ENCODE measurements at places on chromosomes 1 and 21. TPM values are rescaled to one million over a fixed set of nuclear protein-coding genes. Genes with fewer than 3 reads are reported as not detected.
A peak's percentile ranks its signal among the peaks of the same experiment; 100 is the strongest.

EPHA8 gene
- 0.94 TPM for total RNA-seq

- no peak for DNase-seq
Measured at GRCh38 chr1:183284086-183284485, 98.0 kb downstream of the LAMC2 start.

DNA sequence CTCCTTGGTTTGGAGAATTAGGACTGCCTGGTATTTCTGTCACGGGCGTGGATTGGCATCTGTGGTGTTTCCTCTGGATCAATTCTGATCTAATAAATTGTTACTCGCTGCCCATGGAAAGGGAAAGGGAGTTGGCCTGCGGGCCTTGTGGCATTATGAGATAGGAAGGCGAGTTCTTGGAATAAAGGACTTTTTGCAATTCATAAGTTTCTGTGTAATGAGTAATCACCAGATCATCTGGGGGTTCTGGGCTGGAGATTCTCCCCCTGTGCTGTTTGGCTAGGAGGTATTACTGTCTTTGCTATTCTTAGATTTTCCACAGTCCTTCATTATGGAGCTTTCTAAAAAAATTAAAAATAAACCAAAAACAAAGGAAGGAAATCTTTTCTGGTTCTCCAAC lies 315.9 kb downstream of the CAMTA1 start:
- no peak for DNase-seq

GRCh38 chr1:55632906-55633305 lies 417.7 kb upstream of the USP24 start:
- DNase-seq: no peak

DNA sequence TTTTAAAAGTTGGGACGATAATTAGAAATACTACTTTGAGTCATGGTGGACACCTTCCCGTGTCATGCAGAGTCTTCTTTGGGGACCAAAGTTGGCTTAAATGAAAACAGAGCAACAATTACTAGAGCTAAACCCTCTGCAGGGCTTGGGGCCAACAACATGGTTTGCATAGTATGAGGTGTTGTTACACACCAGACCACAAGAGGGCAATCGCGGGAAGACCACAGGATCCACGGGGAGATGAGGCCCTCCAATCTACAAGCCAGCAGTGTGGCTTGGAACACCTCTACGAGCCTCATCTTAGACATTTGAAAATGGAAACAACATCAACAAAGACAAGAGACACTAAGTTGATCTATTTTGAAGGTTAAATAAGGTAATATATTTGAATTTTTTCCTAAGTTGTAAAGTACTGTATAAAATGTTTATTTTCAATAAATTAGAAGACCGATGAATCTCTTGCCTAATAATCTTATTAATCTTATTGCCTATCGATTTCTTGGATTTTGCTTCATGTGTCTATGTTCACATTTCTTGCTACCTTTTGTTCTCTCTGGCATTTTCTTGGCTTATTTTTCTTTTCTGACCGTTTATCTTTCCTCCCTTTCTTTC lies 8.2 kb upstream of the SMCP start:
- peak; percentile 9 for DNase-seq

GRCh38 chr1:233224311-233224710 lies 71.2 kb downstream of the PCNX2 start:
- no peak for DNase-seq

GRCh38 chr1:74534241-74534640 lies 21.8 kb upstream of the LRRC53 start:
- DNase-seq: no peak
